ENCODE measurements at places on chromosomes 2 and 18.
A peak's percentile ranks its signal among the peaks of the same experiment; 100 is the strongest.

DNA sequence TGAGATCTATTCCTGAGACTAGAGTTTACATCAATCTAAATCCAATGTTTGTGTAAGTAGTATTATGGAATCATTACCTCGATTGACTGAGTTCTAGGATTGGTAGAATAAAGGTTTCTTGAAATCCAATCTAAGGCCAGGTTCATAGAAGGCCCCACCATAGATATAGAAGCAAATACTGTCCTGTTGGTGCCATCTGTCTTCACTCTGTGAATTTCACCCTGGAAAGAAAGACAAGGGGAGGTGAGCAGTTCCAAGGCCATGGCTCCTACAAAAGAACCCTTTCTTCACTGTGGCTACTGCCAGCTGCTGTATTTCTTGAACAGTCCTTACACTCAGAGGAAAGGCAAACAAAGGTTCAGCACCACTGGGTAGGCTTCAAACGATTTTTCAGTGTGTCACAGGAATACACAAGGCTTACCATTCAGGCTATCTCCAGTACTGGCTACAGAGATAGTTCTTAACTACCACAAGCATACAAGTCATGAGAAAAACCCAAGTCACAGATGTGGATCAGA is 137.0 kb downstream of the LRP2 start:
- DNase-seq, result no peak

- DNase-seq, result no peak
These were observed 19.2 kb downstream of the FMNL2 start for GRCh38 chr2:152354069-152354755.

GRCh38 chr18:63476668-63477067 is at the start of gene SERPINB5:
Gene SERPINB5, plus strand, starts transcription at chr18:63476958. Its CDS starts 7,471 bp downstream, at chr18:63484429.
- no peak for DNase-seq

DNA sequence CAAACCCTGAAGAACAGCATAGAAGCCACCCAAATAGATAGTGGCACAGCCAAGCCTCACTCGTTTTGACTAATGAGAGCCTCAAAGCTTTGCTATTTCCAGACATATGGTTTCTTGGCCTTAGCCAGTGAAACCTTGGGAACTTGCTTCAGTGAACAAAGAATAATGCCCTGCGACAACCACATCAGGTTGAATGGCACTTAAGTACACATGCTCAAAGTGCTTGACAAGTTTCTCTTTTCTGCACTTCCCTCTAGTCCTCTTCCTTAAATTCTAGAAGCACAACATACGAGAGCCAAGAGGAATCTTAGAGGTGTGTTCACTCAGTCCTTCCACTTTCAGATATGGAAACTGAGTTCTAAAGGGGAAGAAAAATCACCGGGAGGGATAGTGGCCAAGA is 258.3 kb downstream of the HAUS1 start:
- no peak for DNase-seq

DNA sequence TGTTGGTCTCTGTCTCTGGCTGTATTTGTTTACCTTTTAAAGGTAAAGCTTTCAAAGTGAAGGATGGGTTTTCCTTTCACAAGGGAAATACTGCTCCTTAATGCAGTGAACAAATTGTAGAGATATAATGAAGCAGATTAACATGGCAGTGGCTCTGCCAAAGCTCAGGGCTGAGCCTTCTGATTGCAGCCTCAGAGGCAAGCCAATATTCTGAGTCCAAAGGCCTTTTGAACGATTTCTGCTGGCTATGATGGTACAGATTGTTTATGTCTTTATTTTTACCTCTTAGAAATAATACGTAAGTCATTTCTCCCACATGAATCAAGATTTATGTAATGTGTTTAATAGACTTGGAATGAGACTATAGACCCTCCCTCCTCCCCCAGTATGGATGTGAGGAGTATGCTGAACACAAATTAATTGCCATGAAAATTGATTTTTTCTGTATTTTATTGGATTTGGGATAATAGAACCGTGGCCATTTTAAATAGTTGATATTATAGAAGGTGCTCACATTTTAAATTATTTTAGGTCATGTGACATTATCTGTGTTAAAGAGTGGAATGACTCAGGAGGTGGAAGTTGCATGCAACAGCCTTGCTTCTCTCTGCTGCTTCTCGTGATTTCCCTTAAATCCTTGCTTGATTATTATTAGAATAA is 772 bp downstream of the SCN2A start:
- DNase-seq, result no peak

- no peak for DNase-seq
These were observed 10.7 kb upstream of the IL1RL2 start for GRCh38 chr2:102176172-102176571.

DNA sequence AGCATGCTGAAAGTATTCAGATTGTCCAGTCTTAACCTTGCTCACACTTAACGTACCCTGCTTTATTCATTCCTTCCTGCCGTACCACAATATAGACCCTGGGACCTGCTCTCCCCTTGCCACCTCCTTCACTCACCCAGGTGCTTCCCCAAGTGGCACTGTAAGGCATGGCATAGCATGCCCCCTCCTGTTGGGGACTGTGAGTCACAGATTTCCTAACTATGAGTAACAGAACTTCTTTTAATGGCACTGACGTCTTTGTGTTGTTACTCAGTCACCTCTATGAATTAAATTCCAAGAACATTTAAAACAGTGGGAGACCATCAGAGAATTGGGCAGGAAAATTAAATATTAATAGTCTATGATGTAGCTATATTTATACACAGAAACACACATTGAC is 117.2 kb downstream of the CTNNA2 start:
- DNase-seq, result no peak

- no peak for DNase-seq
These were observed 72.3 kb downstream of the AFF3 start for GRCh38 chr2:100070078-100070477.

DNA sequence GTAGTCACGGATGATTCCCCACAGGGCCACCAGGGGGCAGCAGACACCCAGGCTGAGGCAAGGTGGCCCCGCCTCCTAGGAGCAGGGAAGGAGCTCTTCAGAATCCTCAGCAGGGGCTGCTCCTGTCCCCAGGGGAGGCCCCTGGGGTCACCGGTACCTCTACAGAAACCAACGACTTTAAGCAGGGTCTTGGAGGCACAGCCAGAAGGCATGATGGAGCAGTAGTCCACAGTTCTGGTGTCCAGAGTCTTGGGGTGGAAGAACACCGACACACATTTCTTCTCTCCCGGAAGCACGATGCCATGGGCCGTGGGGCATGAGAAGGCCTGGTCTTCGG is 11.5 kb downstream of the CFAP65 start:
- DNase-seq, result peak; percentile 72

Data from mesothelial cell of epicardium (in vitro differentiated cells).